ENCODE measurements at places on chromosomes 4 and X.

GRCh38 chr4:149056615-149057014, 614.4 kb upstream of the NR3C2 start:
- DNase-seq, result no peak

DNA sequence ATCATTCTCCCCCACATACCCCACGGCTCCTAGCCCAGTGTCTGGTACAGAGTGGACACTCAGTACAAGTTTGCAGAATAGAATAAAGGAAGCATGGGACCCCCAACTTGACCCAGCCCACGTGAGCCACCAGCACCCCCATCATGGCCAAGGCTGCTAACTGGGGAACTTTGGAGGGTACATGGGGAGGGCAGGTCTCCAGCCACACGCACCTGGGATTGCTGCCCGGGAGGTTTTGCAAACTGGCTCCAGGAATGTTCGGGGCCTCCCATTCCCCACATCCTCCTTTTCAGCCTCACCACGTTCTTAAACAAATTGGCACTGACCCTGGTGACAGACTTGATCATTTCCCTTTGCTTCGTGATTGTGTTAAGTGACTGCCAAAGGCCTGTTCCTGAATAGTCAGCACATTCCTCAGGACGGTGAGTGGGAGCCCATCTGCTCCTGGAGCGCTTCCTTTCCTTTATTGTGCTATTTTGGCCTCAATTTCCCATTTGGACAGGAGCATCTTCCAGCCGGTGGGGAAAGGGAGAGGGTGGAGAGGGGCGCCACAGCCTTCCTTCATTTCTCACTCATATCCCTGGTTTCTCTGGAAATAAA, 18.7 kb upstream of the XPNPEP2 start:
- no peak for DNase-seq

- DNase-seq, result peak; percentile 57
Measured at GRCh38 chrX:71095981-71096759, 519 bp downstream of the FOXO4 start.

GRCh38 chr4:145498430-145498829, 16.8 kb downstream of the SMAD1 start:
- DNase-seq, result no peak

GRCh38 chrX:107744868-107745267, 30.7 kb downstream of the TSC22D3 start:
- no peak for DNase-seq

- no peak for DNase-seq
Measured at GRCh38 chr4:114558446-114559020, 40.1 kb upstream of the UGT8 start.

DNA sequence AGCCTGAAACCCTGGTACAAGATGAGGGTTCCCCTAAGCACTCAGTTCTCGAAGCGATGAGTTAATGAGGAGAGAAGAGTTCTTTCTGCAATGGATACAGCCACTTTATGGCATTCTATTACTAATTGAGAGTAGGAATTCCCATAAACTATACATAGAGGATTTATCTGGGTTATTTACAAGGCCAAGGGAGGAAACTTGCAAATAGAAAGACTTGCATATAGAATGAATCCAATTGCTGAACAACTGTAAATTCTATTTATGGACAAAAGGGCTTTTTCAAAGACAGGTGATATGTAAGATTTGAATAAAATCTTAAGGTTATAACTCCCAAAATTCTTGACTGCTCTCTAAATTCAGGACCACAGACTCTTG, 182.2 kb downstream of the PPARGC1A start:
- no peak for DNase-seq

DNA sequence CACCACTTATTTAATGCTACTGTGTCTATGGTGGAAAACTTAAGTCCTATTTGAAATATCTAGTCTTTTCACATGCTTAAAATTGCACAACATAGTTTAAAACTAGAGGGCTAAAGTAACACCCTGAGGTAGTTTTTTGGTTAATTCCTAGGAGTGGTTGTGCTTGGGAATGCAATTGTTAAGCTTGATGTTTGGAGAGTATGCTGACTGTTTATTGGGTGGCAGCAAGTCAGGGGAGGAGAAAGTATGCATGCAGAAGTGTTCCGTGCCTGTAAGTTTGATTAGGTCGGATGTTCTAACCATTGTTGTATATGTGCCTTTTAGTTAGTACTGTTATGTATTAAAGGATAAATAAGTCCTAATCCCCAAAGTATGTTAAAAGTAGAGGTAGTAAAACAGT, 40.5 kb downstream of the CXCL8 start:
- DNase-seq, result no peak

GRCh38 chr4:7232061-7232650, 39.8 kb downstream of the SORCS2 start:
- DNase-seq, result no peak

DNA sequence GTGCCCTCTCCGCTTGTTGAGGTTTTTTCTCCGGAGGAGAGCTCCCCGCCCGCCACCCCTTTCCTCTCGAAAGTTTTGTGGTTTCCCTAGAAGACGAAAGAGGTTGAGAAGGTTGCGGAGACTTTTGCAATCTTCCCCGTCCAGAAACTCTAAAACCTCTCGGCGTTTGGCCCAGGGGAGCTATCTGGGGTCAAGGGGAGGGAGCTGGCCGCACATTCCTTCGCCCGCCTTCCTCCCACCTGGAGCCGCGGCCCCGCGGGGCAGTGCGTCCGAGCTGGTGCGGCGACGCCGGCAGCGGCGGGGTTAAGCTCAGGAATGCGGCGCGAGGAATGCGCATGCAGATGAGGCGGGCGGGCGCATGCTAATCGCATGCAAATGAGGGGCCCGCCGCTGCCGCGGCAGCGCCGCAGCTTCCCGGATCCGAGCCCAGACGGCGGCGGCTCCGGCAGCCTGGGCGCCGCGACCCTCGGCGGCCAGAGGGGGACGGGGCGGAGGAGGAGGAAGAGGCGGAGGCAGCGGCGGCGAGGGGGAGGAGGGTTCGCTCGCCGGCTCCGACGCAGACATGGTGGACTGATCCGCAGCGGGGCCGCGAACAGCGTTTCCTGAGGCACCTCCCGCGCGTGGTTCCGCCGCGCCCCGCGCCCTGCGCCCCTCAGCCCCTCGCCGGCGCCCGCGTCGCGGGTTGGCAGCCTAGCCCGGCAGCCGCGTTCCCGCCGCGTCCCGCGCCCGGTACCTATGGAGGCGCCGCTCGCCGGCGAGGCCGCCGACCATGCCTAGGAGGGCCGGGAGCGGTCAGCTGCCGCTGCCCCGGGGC, at the start of gene WWC2:
WWC2 (plus strand) TSS at position 535 of the 814 bp plus-strand sequence; CDS start at position 770, 235 bp downstream.
- DNase-seq, result peak; percentile 83

- peak; percentile 41 for DNase-seq
Measured at GRCh38 chr4:86653237-86653865, 59.2 kb downstream of the PTPN13 start.

GRCh38 chr4:6620296-6620695, 20.2 kb upstream of the MRFAP1 start:
- no peak for DNase-seq

DNA sequence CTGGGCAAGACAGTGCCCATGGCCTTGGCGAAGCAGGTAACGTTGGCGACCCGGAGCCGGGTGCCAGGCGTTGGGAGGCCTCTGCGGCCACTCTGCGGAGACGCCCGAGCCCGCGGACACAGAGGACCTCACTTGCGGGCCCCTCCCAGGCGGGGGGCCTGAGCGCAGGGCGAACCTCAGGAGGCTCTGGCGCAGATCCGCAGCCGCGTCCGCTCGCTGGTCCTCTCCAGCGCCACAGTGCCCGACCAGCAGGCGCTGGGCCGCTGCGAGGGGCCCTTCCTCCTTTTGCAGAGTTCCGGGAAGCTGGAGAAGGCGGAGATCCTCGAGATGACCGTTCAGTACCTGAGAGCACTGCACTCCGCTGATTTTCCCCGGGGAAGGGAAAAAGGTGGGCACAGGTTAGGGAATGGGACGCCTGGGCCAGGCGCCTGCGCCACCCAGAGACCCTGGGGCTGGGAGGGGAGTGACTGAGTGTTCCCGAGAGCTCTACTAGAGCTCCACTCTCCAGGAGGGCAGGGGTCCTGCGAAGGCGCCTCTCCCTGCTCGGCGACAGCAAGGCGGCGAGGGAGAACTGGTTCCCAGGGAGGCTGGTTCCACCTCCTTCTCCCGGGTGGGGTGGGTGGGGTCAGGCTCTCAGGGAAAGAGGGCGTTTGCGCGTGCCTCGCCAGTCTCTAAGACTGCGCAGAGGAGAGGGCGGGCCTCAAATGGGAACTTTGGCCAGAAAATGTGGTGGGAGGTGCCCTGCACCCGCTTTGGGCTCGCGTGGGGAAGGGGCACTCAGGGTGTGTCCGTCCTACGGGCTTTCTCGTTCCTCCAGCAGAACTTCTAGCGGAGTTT, 1.4 kb downstream of the HELT start:
- no peak for DNase-seq

DNA sequence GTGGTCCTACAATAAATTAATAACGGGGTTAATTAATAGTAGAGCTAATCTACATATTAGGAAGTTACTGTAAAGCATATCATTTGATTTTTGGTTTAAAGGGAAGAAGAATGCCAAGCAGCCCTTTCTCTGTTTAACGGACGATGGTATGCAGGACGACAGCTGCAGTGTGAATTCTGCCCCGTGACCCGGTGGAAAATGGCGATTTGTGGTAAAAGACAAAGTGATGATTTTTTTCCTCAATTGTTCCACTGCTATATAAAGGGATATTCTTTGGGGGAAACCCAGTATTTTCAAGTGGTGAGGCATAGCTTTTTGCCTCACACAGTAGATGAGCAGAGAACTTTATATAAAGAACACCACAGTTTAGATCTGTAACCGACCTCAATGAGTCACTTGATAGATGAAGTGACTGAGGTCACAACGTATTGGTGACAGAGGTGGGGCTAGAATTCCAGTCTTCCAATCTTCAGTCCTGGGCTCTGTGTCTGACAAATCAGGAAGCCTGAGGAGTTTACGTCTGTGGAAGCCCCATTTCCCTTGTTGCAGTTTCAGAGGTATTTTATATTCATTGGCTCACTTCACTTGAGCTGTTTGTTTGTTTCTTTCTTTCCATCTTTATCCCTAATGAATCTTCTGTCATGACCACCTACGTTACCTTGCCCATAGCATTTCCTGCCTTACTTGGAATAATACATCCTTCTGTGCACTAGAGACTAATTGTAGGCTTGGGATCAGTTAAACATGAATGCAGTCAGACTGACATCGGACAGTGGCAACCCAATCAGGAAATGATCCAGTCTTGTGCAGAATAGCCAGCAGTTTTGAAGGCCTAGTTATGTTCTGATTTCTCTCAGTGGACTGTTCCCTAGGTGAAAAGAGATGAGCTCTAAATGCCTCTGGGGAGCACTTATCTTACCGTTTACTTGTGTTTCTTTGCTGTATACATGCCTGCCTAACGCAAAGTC, 30.1 kb downstream of the ZRSR2 start:
- DNase-seq, result no peak

- no peak for DNase-seq
Measured at GRCh38 chr4:8771258-8771590, 100.4 kb downstream of the HMX1 start.

- DNase-seq, result no peak
Measured at GRCh38 chr4:1624519-1624910, 59.6 kb downstream of the FAM53A start.

- DNase-seq, result no peak
Measured at GRCh38 chrX:86747091-86747490, 598.8 kb downstream of the DACH2 start.

DNA sequence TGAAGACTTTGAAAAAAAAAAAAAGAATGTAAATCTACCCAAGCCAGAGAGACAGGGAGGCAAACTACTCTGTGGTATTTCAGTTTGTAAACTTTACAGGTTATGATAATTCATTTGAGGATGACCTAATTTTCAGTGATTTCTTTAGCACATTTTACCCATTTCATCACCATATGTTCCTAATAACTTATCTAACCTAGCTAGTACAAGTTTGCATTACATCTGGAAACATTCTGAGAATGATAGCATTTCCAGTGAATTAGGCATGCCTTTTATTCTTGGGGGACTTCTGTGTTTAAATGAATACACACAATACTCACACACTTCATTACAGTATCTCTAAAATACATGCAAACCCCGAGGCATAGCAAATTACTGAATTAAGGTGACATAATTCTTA, 1055.5 kb downstream of the PCDH18 start:
- DNase-seq, result no peak

DNA sequence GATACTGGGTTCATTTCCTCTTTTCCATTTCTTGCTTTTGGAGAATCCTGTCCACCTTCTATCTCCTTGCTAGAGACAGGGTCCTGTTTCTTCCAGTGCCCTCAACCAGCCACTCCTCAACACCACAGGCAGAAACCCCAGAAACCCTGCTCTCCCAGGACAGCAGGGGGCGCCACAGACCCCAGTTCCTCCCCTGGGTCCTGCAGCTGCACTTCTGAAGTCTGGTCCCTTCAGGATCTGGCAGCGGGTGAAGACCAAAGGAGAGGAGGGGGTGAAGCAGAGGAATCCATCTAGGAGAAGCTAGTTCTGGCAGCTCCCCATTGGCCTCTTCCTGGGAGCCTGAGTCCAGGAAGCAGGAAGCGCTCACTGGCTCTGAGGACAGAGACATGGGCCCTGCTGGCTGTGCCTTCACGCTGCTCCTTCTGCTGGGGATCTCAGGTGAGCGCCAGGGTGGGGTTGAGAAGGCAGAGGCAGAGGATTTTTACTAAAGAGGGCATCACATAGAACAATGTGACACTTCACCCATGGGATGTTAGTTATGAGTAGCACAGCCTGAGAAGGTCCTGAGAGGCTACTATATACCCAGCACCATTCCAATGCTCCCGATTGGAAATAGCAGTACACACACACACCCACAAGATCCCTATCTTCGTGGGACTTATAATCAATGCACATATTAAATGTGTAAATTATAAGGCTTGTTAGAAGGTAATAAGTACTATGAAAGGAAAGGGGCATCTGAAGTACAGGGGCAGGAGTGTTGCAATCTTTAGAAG, at the start of gene PRSS48:
PRSS48 (plus strand) TSS at position 375 of the 776 bp plus-strand sequence; CDS start at position 387, 12 bp downstream.
- peak; percentile 48 for DNase-seq
